Activated gamma-delta T cell treated with anti-CD3 and anti-CD28 coated beads, Interleukin-2, amount 50 U/mL, for 16 hours (primary cell): ENCODE measurements at places on chromosomes 16 and 17.
A peak's percentile ranks its signal among the peaks of the same experiment; 100 is the strongest.

- DNase-seq, result no peak
Observed at GRCh38 chr17:67439269-67439668, 62.2 kb downstream of the PITPNC1 start.

GRCh38 chr17:63740464-63741142 is 996 bp downstream of the STRADA start:
- DNase-seq, result no peak

- peak; percentile 60 for DNase-seq
Observed at GRCh38 chr17:60135151-60135950, 14.4 kb upstream of the CA4 start.

DNA sequence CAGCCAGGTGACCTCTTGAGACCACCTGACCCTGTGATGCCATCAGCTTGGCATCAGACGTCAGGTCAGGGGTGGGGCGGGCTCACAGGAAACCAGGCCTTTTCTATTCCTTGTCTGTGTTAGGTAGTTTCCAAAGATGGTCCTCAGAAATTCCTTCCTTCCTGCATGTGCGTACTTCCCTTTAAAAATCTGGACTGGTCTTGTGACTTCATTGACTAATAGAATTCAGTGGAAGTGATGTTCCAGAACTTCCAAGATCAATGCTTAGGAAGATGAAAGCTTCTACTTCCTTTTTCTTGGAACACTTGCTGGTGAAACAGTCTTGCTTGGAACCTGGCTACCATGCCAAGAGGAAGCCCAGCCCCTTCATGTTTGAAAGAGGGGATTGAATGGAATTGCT is 10.0 kb upstream of the N4BP1 start:
- DNase-seq, result no peak

DNA sequence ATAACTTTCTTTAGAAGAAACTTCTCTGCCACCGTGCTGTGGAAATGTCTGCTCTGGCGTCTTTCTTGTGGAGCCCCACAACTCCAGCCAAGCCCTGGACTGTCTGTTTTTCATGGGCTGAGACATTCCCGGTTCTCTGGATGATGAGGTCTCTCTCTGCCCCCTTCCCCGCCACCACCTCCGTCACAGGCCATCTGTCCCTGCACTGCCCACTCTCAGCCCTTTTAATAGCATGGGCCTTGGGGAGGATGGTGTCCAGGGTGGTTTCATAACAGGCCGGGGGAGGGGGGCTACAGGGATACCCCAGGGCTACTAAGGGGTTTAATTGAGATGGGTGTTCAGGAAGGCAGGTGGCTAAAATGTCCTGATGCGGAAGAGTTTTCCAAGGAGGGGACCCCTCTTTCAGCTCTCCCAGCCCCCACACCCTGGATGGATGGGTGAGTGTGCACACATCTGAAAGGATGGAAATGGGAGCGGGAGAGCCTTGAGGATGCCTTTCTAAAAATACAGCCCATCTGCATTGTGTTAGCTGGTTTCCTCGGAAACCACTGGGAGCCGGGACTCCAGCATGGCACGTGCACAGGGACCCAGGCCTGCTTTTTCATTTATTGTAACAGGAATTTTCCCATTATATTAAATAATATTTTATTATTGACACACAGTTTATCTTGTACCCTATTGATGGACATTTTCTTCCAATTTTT is 14.6 kb upstream of the NDRG4 start:
- DNase-seq, result no peak

- DNase-seq, result no peak
Observed at GRCh38 chr17:78341559-78342448, 18.1 kb downstream of the SOCS3 start.

DNA sequence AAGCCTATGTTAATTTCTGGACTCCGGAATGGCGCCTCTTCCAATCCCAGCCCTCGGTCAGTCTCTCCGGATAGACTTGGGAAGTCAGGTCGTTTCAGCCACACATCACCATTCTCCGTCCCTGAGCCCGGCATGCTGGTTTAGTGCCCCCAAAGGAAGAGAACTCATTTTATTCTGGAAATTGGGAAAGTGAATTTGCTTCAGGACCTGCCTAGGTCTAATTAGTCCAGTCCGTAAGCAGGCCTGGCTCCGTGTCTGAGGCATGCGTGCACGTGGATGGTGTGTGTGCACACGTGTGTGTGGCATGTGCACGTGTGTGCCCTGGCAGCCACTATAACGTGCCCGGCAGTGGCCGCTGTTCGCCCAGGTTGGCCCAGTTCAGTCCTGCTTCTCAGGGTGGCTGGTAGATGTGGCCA is 77.4 kb downstream of the RPA1 start:
- no peak for DNase-seq

DNA sequence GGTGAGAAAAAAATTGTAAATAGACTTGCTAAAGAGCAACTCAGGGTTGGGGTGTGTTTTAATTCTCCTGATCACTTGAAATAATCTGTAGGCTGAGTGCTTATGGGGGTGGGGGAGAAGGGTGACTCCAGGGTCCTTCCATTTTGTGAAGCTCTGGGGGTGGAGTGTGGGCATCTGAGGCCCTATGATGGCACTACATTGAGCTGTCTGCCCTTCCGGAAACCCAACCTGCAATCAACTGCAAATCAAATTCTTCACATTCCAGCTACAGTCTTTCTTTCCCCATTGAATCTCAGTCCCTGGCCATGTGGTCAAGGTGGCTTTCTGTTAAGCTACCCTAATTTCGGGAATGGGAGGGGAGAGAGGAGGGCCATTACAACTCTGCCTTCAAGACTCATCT is 6.0 kb upstream of the CDC6 start:
- DNase-seq, result no peak

DNA sequence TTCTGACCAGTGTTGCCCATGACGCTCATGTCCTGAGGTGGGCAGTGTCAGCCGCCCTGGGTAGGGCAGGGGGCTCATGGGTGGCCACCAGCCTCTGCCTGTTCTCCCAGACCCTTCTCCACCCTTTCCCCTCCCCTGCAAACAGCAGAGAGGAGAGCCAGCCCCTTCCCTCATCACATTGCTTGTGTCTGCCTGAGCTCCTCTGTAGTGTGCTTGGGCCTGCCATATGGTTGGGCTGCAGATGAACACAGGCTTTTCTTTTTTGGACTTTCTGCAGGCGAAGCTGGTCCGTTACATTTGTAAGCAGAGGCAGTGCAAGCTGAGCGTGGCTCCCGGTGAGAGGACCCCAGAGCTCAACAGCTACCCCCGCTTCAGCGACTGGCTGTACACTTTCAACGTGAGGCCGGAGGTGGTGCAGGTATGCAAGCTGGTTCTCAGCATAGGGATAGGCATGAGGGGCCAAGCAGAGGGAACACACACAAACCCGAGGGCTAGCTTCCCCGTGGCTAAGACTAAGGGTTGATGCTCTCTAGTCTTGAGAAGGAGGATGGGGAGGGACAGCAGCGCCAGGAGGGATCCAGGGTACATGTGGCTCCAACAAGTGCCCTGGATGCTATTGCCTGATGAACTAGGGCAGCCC is 80.6 kb upstream of the LGALS9 start:
- no peak for DNase-seq

DNA sequence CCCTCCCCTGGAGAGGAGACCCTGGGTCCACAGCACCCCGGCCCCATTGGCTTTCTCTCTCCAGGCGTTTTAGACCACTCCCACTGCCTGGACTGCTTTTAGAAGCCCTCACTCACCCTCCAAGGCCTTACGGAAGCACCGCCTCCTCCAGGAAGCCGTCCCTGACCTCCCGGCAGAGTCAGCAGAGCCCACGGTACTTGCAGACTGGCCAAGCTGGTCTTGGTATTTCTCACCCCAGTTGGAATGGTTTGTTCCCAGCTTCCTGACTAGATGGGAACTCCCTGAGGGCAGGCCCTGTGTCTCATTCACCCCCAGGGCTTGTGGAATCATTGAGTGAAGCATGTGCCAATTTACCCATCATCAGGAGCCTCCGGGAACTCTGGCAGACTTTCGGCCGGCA is 9.2 kb downstream of the SCGB1C2 start:
- DNase-seq, result no peak

GRCh38 chr16:71883168-71883848 is 674 bp downstream of the ZNF821 start:
- peak; percentile 49 for DNase-seq

- DNase-seq, result no peak
Observed at GRCh38 chr16:78823027-78823426, 723.6 kb downstream of the WWOX start.

DNA sequence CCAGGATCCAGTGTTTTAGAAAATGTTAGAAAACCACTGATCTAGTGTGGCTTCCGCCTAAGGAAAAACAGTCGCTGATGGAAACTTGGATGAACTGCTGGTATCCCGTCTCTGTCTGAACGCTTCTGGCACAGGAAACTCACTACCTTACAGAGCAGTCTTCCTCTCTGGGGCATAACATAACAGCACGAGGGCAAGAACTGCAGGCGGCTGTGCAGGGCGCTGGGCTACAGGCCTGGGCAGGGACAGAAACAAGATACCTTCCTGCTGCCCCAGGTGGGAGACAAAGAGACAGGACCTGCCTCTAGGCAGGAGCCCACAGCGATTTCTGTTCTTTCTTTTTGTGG is 10.5 kb downstream of the MXRA7 start:
- DNase-seq, result no peak

- no peak for DNase-seq
Observed at GRCh38 chr16:56884026-56884582, 19.1 kb downstream of the SLC12A3 start.
